Heart right ventricle (tissue), 16 donors: ENCODE measurements at places on chromosomes 3 and 15. TPM values are rescaled to one million over a fixed set of nuclear protein-coding genes. Genes with fewer than 3 reads are reported as not detected.

GRCh38 chr15:82679626-82680199 is 30.0 kb downstream of the AP3B2 start:
- DNase-seq, result no peak

DNA sequence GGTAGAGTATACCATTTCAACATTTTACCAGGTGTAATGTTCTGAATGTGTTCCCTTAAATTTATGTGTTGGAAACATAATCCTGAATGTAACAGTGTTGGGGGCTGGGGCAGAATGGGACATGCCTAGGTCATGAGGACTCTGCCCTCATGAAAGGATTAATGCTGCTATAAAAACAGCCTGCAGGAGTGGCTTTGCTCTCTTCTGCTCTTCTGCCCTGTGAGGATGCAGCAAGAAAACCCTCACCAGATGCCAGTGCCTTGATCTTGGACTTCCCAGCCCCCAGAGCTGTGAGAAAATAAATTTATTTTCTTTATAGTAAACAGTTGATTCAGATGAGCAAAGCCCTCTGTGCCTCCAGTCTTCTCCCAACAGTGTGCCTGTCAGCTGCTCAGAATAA is 326.0 kb upstream of the ONECUT1 start:
- no peak for DNase-seq

DNA sequence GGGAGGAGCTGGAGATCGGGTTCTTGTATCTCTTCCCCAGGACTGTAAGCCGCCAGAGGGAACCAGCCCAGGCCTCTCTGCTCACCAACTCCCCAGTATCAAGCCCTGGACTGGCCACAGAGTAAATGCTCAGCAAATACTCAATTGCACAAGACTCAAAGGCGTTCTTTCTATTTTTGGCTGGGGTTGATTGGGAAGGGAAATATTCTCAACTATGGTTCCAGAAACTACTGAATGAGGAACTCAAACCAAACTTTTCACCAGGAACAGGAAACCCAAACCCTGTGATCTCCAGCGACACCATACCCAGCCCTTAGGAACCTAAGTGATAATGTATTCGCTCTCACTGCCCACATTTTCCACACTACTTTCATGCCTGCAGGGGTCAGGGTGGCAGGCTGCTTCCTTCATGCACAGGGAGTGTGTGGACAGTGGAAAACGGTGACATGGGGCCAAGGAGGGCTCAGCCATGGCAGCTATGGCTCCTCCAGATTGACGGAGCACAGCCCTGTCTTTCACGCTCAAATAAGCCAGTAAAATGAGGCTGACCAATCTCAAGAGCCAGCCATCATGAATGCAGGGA is 124.7 kb upstream of the RAD18 start:
- DNase-seq, result no peak

- DNase-seq, result no peak
Observed at GRCh38 chr15:81108427-81108826, 25.6 kb upstream of the CFAP161 start.

DNA sequence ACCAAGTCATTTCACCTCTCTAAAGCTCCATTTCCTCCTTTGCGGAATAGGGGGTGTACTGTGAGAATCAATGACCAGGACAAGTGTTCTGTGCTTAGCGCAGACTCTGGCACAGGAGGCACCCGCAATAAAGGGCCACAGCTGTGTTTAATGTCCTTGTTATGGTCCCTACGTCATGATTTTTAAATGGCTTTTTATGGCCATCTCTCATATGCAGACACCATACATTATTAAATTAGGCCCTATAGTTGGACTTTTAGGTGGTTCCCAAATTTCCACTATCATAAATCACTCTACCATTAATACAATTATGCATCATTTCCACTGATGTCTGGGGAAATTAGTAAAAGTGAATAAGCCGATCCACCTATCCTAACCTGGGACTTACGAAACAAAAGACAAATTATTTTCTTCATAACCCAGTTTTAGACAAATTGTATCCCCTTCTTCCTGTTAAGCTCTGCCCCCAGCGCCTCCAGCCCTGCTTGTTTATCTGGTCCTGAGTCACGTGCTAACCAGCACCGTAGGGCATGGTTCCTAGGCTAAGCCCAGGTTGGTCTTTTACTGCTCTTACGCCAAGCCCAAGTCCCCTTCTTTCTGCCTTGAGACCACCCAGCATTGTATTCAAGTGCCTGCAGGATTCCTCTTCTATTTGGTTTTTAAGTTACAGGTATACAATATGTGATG is 278.3 kb downstream of the SHQ1 start:
- DNase-seq, result no peak

GRCh38 chr3:33437556-33438283 is 2.5 kb downstream of the UBP1 start:
- DNase-seq, result peak; percentile 24

- no peak for DNase-seq
Observed at GRCh38 chr15:63887630-63888029, 53.9 kb upstream of the HERC1 start.

- no peak for DNase-seq
Observed at GRCh38 chr3:89002191-89002590, 105.2 kb upstream of the EPHA3 start.

GRCh38 chr3:141663993-141664392 is 74.1 kb upstream of the RNF7 start:
- DNase-seq, result peak; percentile 12

GRCh38 chr15:72786676-72787345 is 3.3 kb upstream of the ADPGK start:
- DNase-seq, result no peak

DNA sequence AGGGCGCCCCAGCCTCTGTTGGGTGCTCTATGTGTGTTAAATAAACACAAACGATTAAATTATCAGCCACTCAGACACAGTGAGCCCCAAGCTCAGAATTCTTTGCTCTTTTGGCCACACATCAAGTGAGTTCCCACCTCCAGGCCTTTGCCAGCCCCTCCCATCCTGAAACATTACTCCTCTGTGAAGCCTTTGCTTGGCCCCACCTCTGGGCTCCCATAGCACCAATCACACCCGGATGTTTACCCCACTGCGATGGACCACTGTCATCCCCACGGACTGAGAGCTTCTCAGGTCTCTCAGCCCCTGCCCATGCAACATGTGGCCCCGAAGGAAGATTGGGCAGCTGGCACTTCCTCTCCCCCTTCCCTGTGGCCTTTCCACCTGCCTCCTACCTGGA is 85.1 kb downstream of the NUP210 start:
- DNase-seq, result no peak

DNA sequence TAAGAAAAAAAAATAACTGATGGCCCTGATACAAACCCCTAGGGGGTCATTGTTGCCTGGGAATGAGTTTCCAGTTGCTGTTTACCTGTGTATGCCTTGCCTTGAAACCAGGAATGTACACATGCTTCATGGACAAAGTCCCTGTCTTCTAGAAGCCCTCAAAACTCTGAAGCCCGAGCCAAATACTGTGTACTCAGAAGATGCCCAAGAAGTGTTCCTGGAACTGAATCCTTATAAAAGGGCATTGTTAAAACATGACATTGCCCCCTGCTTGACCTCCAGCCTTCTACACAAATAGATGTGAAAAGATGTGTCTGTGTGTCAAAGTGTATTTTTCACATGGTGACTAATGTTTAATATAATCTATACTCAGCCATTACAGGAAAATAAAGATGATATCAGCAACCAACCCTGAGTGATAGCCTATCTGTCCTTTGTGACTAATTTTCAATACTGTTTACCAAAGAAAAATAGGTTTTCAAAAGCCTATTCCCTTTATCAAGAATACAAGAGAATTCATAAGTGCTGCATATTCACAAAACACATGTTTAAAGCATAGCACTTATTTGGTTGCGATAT is 325.9 kb downstream of the MECOM start:
- no peak for DNase-seq

DNA sequence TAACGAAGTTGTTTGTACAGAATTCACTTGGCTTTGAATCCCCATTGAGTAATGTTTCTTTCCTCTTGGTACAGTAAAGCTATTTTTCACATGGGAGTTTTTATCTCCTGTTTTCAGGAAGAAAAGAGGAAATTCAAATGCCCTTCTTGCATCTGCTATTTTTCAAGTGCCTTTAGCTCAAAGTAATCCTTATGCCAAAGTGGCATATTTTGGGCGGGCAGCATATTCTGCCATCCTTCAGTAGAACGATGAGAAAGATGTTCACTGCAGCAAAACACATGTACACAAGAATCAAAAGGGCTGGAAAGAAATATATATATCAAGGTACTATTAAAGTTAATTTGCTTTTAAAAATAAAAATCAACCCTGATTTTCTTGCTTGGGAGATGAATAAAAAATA is 5.3 kb upstream of the NSMCE3 start:
- DNase-seq, result no peak

- no peak for DNase-seq
Observed at GRCh38 chr3:60633644-60634043, 617.6 kb downstream of the FHIT start.

- no peak for DNase-seq
Observed at GRCh38 chr3:151393146-151393830, 8.7 kb upstream of the P2RY12 start.

DNA sequence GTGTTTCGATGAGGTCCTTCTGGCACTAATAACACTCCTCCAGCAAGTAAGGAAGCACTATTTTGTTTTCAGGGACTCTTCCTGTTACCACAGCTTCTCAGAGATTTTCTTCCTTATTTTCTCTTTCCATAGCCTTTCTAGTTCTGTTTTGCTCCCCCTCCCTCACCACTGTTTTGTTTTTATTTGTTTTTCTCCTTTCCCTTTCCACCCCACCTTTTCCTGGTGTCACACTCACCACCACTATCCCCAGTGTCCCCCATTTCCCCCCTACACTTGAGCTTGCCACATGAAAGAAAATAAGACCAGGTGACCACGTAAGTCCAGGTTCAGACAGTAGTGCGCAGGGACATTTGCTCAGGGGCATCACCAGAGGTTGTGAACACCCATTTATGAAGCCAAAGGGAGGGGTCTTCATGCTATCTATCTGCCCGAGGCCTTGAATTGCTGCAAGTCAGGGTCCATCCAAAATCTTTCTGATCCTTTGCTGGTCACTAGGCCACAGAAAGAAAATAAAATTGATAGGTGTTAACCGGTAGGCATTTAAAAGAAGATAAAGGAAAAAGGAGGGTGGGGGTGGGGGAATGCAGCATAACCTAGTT is 1.4 kb upstream of the RFTN1 start:
- no peak for DNase-seq

DNA sequence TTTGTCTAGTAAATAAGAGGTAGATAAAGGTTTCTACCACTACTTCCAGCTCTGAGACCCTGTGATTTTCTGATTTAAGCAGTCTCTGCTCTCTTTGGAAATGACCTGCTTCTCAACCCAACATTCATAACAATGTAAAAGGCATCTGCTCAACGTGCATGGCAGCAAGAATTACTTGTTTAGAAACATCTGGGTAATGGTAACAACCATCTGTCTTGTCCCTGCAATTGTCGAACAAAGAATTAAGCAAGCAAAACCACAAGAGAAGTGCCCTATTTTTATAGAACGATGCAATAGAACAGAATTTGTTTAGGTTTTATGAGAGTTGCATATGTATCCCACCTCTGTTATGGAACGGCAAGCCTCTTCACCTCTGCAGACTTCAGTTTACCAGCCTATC is 7.1 kb upstream of the FSIP1 start:
- no peak for DNase-seq

DNA sequence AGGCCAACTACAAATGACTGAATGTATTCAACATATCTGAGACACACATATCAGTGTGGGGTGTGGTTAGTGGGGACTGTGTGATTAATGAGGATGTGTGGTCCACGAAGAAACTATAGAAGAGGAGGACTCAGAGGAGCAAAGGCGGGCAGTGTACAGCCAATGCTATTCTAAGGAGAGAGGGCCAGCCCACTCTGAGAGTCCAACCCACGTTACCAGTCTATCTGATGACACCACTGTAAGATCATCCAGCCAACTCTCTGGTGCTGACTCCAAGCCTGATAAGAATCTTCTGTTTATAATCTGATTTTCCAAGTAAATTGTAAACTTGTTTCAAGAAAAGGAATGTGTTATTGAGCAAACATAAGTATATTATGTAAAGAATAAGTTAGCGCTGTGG is 47.2 kb downstream of the MCF2L2 start:
- DNase-seq, result no peak

DNA sequence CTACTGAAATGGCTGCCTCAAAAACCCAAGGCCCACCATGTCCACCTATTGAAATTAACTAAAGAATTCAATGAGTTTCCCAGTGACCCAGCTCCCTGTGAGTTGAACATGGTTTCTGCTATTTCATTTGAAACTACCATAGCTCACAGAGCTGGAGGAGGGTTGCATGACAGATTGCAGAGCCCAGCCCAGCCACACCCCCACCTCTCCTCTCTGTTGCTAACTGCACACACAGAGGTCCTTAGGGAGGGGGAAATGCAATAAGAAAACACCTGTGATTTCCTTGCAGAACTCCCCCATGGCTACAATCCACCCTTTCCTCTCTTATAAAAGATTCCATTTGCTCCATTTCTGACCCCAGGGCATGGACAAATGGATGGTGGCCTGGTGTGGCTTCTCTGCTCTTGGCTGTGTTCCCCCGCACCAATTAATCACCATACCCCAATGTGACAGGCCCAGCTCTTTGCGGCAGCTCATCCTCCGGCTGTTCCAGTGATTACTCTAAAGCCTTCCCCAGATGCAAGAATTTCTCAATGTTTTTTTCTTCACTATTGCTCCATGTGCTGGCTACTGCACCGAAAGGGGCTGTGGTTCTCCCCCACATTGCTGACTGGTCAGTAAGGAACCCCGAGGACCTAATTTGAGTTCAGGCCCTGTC is 208.4 kb upstream of the KBTBD8 start:
- DNase-seq, result no peak

DNA sequence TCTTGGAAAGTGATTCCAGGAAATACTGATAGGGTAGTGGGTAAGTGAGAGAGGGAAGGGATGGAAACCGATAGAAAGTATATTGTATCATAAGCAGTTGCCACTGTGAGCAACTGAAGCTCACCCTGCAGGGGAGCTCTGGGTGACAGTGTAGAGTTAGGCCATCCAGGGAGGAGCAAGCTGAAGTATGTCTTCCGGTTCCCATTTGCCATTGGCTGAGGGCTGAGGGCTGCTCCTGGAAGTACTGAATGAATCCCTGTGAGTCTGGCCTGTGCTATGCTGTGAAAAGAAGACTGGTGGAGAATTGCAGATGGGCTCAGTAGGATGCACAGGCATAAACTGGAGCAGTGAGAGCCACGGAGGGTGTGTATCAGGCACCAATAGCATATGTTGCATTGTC is 348.3 kb downstream of the MFSD1 start:
- DNase-seq, result no peak

DNA sequence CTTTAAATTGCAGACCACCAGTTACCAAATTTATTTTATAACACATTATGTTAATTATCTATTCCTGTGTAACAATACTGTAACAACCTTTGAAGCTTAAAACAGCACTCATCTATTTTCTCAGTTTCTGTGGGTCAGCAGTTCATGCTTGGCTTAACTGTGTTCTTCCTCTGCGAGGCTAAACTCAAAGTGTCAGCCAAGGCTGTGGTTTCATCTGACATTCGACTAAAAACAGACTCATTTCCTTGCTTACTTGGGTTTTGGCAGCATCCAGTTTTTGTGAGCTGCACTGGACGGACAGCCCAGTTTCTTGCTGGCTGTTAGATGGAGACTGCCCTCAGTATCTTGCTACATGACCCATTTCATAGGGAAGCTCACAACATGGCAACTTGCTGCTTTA is 247.3 kb upstream of the KCNH8 start:
- no peak for DNase-seq

Gene ATP13A5
- not detected for polyA plus RNA-seq

Gene LMCD1
- polyA plus RNA-seq, result 18.6 TPM

Gene AEN
- polyA plus RNA-seq, result 13.2 TPM

Gene UQCRC1
- polyA plus RNA-seq, result 859 TPM

Gene SMCO1
- polyA plus RNA-seq, result 88.8 TPM

Gene BNIP2
- 29.2 TPM for polyA plus RNA-seq

Gene ARIH1
- polyA plus RNA-seq, result 28.9 TPM

Gene DUOX1
- 0.14 TPM for polyA plus RNA-seq

Gene ARPP21
- 0.06 TPM for polyA plus RNA-seq

Gene NRROS
- 2.7 TPM for polyA plus RNA-seq
